Fibroblast of mammary gland (primary cell): ENCODE measurements at places on chromosomes 4 and X.

GRCh38 chr4:80475798-80476197 is 140.3 kb downstream of the CFAP299 start:
- DNase-seq, result no peak

GRCh38 chr4:75630937-75631329 is 605 bp upstream of the CDKL2 start:
- no peak for DNase-seq

DNA sequence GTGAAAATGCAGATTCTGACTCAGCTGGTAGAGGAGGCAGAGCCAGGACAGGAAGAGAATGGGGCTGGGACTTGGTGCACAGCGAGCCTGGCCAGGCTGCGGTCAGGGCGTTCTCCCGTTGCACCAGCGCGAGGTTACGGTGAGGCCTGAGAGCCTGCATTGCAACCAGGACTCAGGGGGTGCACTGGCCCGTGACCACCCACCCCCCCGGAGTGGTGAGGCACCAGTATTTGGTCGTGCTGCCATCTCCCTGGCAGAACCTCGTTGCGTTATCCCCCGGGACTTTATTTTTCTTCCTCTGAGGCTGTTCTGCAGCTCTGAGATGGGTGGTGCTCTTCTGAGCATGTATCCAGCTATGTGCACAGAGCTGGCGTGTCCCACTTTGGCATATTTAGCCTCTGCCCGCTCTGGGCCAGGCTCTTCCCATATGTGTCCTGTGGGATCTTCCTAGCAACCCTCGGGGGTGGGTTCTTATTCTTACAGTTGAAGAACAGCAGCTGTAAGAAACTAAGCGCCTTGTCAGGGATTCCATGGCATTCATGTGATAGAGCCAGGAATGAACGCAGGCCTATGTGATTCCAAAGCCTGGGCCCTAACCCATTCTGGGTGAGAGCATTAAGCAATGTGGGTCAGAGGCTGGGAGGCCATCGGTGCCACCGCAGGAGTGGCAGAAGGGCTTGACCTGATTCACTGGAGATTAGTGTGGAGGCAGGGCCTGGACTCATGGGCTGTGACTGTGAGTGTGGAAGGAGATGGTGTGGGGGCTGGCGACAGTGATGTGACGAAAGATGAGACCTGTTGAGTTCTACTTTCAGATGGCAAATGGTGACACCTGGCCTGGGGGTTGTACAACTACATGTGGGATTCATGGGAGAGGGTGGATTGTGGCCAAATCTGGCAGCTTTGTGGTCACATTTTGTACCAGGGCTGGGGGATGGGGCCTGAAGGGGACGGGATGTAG is 3.1 kb downstream of the TADA2B start:
- no peak for DNase-seq

DNA sequence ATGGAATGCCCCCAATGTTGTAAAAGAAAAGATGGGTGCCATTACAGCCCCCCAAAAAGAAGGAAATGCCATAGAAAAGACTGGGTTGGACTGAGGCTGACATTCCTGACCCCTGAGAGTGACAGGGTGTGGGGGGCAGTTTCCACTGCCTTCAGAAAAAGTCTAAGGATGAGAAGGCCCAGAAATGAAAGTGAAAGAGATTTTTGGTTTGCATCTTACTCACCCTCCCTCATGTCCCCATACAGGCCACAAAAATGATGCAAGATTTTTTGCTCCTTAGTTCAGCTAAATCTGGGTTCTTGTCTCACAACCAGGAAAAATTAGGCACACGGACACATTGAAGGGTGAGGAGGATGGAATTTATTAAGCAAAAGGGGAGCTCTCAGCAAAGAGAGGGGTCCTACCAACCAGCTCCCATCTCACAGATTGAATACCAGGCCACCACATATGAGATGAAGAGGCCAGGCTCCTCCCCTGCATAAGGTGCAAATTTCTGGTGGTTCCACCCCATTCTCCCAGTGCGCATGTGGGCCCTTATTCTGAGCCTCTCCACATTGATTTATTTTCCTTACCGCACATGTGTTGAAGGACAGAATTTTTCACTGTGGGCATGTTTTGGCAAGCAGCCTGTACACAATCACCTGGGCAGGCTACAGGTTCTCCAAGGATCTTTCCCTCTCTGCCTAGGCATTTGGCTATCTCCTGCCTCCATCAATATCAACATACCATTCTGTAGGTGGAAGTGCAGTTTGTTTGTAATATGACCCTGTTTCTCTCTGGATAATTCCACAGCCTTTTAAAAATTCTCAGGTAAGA is 18.8 kb downstream of the PPP4R3C start:
- no peak for DNase-seq

DNA sequence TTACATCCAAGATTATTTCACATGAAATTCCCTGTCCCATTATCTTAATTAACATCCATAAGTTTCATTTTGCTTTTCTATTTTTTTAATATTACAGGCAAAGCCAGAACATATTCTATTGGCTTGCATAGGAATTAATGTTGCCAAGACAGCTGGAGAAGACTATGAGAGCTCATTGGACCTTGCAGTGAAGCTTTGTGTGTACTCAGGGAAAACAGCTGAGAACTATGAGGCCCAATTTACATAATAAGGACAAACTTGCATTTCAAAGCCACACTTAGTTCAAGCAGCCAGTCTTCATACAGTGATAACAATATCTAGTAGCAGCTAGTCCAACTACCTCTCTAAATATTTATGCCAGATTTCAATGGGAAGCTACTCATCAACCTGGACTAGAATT is 134.4 kb downstream of the DDX53 start:
- no peak for DNase-seq

- peak; percentile 71 for DNase-seq
Measured at GRCh38 chrX:15336023-15336413, 695 bp upstream of the PIGA start.

DNA sequence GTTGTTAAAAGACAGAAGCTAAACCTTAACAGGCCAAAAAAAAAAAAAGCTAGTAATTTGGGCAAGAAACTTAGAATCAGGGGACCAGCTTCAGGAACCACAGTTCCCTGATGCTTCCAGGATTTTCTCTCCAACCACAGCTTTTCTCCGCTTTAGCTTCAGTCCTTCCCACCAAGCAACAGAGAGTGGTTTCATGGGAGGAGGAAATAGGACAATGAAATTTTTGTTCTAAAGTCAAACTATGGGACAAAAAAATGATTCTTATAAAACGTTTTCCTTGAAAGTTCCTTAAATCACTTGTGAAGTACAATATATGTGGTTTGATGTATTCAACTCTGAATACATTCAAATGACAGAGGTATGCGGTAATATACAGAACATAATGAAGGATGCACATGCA is 71.0 kb upstream of the DHX15 start:
- no peak for DNase-seq

DNA sequence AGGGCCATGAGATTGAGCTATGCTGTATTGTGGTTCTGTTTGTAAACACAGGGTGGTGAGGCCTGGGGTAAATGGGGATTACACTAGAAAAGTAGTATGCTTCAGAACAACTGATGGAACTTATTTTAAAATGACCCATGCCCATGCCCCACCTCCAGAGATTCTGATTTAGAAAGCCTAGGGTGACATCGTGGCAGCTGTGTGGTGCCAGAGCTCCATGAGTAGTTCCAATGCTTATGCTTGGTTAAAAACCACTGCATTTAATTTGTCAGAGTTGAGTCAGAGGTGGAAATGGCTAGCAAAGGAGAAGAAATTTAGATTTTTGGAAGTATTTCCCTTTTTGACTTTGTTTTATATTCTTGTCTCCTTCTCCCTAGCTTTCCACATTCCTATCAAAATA is 63.4 kb upstream of the PDE5A start:
- peak; percentile 67 for DNase-seq

DNA sequence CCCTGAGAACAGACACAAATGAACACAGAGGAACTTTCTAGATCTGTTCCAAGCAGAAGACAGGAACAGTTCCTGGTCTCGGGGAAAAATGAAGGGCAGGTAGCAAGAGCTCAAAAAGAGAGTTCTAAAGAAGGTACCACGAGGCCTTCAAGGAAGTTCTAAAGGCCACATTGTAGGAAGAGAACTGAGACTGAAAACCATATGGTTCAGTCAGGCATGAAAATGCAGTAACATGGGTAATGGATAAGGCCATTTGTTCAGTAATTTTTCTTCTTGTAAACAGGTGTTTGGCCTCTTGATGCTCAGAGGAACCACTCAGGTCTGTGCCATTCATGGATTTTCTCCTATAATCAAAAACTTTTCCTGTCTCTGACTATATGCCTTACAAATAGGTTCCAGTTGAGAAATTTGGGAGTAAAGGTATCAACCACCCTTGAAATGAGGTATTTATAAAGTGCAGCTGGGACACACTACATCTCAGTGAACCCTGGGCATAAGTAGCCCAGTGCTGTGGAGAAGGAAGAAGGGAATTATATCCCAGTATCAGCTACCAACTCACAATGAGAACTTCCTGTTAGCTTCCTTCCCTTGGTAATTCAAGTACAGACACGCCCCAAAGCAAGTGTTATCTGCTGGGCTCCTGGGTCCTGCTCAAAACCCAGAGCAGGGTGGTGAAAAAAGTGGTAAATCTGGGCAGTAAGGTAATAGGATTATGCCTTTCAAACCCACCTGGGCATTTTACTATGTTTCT is 277.9 kb downstream of the KLHL13 start:
- no peak for DNase-seq
